Type B pancreatic cell (in vitro differentiated cells): ENCODE measurements at places on chromosomes 12 and 14. TPM values are rescaled to one million over a fixed set of nuclear protein-coding genes. Genes with fewer than 3 reads are reported as not detected.

DNA sequence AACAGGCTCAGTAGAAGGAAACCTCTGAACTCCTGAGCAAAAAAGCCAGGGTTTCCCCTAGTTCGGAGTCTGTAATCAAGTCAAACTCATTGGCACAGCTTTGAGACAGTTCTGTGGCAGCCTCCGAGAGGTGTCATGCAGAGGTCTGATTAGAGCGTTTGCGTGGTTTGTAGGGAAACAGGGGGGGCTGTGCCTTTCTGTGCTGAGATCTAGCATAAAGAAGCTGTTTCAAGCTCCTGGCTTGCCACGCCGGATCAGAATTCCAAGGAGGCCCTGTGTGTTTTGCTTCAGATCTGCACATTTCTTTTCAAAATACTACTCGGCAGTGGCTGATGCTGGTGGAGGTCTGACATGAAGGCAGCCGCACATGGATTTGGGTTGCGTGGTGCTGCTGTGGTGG is 1.7 kb downstream of the CABP1 start:
- peak overlapping the region; percentile 59 for H3K4me3 ChIP-seq
- H3K27ac ChIP-seq = no peak overlapping the region
- peaks cover 13% of the 10 kb centered on the region for H3K4me1 ChIP-seq
- no peak for DNase-seq
- H3K27me3 ChIP-seq = peaks cover 81% of the 10 kb centered on the region
- no peaks in the 10 kb centered on the region for H3K36me3 ChIP-seq

- H3K4me1 ChIP-seq = peaks cover 38% of the 10 kb centered on the region
- DNase-seq = peak; percentile 83
- peak overlapping the region; percentile 99 for H3K27ac ChIP-seq
- H3K27me3 ChIP-seq = peaks cover 45% of the 10 kb centered on the region
These were observed 3.7 kb downstream of the ZFP36L1 start for GRCh38 chr14:68788996-68789820.

- peaks cover 5% of the 10 kb centered on the region for H3K4me1 ChIP-seq
- no peaks in the 10 kb centered on the region for H3K36me3 ChIP-seq
- H3K27me3 ChIP-seq = peaks cover 52% of the 10 kb centered on the region
- H3K4me3 ChIP-seq = no peak overlapping the region
These were observed 7.4 kb downstream of the ITGB7 start for GRCh38 chr12:53199700-53200099.

- DNase-seq = no peak
- H3K4me3 ChIP-seq = no peak overlapping the region
- no peak overlapping the region for H3K27ac ChIP-seq
- H3K27me3 ChIP-seq = no peaks in the 10 kb centered on the region
- no peaks in the 10 kb centered on the region for H3K36me3 ChIP-seq
These were observed 88.9 kb upstream of the BTG1 start for GRCh38 chr12:92234533-92234932.

RERG gene
- total RNA-seq = 24.2 and 32.3 TPM in 2 replicates

ERO1A gene
- 40.8 and 49.2 TPM in 2 replicates for total RNA-seq

GRCh38 chr12:49578471-49579112 is 10.7 kb upstream of the MCRS1 start:
- H3K36me3 ChIP-seq = peaks cover 12% of the 10 kb centered on the region
- H3K27ac ChIP-seq = no peak overlapping the region
- peaks cover 16% of the 10 kb centered on the region for H3K4me1 ChIP-seq
- H3K27me3 ChIP-seq = no peaks in the 10 kb centered on the region

DNA sequence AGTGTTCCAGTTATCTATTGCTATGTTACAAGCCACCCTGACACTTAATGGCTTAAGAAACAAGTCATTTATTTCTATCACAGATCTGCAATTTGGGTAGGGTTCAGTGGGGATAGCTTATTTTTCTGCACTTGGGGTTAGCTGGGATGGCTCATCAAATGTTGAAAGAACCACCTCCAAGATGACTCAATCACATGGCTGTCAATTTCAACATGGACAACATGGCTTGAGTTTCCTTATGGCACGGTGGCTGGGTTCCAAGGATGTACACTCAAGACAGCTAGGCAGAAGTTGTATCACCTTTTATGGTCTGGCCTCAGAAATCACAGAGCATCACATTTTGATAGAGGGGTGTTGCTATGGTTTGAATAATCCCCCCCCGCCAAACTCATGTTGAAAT is 24.5 kb upstream of the IGF1 start:
- no peak for DNase-seq
- H3K4me1 ChIP-seq = peaks cover 11% of the 10 kb centered on the region
- no peak overlapping the region for H3K27ac ChIP-seq

HOTAIR gene
- not detected in 2 replicates for total RNA-seq

TPPP2 gene
- not detected in 2 replicates for total RNA-seq

DNA sequence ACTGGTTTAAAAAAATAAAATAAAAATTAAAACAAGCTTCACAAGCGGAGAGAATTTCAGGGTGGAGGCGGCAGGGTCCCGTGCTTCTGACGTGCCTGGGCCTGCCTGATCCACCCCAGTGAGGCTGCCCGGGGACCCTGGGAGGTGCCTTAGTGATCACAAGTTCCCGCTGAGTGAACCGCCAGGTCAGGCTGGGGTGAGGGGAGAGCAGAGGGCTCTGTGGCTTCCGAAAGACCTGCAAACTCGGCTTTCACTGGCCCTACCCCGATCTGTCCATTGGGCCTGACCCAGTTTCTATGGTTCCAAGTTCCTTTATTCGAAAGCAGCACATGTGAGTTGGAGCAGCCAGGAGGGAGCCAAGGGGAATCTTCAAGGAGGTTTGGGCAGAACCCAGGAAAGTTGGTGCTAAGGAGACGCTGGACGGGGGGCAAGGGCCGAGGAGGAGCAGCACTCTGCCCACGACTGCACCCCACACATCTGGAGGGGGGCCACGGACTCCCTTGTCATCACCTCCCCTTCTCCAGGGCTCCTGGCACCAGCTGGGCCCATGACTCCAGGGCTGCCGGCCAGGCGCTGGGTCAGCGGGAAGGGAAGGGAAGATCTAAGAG is 12.9 kb downstream of the MMP14 start:
- H3K4me1 ChIP-seq = peaks cover 27% of the 10 kb centered on the region
- DNase-seq = no peak
- H3K4me3 ChIP-seq = no peak overlapping the region
- H3K36me3 ChIP-seq = no peaks in the 10 kb centered on the region
- peak overlapping the region; percentile 84 for H3K27ac ChIP-seq
